ENCODE measurements at places on chromosomes 1 and 21. TPM values are rescaled to one million over a fixed set of nuclear protein-coding genes. Genes with fewer than 3 reads are reported as not detected.

CRYAA gene
- total RNA-seq = not detected

SYDE2 gene
- total RNA-seq = 11.0 TPM

NR1I3 gene
- total RNA-seq = not detected

NUAK2 gene
- total RNA-seq = 1.1 TPM

LRRC53 gene
- not detected for total RNA-seq

PLPP3 gene
- 173 TPM for total RNA-seq

WNT3A gene
- total RNA-seq = not detected

RNF19B gene
- total RNA-seq = 101 TPM

OR4F29 gene
- total RNA-seq = not detected

BATF3 gene
- total RNA-seq = 10.8 TPM

LHX8 gene
- total RNA-seq = not detected

DNA sequence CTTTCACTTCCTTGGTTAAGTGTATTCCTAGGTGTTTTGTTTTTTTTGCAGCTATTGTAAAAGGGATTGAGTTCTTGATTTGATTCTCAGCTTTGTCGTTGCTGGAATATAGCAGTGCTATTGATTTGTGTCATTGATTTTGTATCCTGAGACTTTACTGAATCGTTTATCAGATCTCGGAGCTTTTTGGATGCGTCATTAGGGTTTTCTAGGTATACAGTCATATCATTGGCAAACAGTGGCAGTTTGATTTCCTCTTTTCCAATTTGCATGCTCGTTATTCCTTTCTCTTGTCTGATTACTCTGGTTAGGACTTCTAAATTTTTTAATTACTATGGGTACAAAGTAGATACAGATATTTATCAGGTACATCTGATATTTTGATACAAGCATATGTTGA, 75.4 kb downstream of the SLC35A3 start:
- DNase-seq = no peak

- no peak for DNase-seq
Observed at GRCh38 chr1:94303005-94303404, 65.6 kb upstream of the ARHGAP29 start.

GRCh38 chr1:168391851-168392681, 111.4 kb downstream of the TBX19 start:
- DNase-seq = no peak

- DNase-seq = no peak
Observed at GRCh38 chr1:88731475-88732269, 47.6 kb downstream of the PKN2 start.

GRCh38 chr21:44709426-44710293, 1.7 kb downstream of the TSPEAR start:
- peak; percentile 78 for DNase-seq

- DNase-seq = no peak
Observed at GRCh38 chr1:77927414-77927813, 39.0 kb downstream of the NEXN start.

DNA sequence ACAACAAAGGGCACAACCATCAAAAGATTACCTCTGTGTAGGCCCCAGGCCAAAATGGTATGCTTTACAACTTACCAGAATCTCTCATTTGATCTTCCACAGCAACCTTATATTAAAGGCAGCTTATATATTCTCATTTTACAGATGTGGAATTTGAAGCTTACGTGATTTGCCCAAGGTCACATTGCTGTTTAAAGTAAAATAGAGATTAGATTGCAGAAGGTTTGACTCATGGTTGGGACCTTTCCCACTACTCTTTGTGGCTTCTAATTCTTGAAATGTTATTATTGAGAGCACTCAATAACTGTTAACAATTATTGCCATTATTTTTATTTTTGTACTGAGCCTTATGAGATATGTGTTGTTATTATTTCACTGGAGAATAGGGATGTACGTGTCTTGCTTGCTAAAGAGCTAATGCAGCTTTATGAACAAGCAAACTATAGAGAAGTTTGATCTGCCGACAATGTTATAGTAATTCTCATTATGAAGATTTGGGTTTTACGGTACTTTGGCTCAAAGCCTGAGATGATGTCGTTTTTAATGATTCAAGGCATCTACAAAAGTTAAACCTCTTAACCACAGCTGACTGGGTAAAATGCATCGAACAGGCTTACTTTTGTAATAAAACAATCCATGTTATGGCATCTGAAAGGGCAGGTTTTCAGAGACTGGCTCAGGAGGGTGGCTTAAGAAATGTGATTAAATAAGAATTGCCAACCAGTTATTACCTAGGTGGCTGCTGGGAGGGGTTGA, 43.3 kb upstream of the TSNAX start:
- no peak for DNase-seq

GRCh38 chr1:236465959-236466303, 57.9 kb upstream of the LGALS8 start:
- DNase-seq = no peak

DNA sequence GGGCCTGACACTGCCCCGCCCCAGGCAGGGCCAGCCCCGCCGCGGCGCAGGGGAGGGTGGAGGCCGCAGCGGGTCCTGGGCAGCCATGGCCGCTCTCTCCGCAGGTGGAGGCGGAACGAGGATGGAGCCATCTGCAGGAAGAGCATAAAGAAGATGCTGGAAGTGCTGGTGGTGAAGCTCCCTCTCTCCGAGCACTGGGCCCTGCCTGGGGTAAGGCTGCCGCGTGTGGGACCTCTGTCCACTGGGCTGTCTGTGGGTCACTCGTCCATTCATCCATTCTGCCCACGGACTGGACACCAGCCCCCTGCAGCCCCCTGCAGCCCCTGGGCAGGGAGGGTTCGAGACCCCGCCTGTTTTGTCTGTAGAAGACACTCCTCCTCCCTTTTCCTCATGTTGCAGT, 18.4 kb upstream of the LRRC3 start:
- peak; percentile 67 for DNase-seq

DNA sequence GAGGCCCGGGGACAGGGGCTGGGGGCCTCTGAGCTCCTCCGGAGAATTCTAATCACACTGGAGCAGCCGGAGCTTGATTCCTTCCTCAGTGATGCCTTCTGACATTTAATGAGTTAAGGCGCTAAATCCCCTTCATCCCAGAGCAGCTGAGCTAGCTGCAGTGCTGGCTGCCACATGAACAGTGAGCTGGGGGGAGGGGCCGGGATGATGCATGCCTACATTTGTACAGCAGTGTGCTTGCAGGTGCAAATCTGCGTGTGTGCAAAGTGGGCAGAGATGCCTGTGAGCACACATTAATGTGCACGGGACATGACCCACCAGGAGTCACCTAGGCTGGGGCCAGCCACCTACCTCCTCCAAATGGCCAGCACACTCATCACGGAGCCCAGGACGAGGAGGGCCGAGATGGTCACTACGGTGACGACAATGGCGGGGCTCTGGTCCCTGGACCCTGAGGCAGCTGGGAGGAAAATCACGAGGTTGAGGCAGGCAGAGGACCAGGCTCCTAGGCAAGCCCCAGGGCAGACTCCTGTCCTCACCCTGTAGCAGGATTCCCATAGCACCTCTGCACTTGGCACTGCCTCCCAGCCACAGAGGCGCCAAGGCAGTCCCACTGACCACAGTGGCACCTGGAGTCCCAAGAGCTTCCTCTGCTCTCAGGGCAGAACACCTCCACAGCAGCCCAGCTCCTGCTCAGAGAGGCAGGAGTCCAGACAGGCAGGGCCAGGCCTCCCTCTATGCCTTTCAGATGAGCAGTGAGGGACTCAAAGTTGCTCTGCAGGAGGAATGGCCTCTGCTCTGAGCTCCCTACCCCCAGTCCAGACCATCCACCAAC, 34.7 kb downstream of the CDCA8 start:
- DNase-seq = peak; percentile 77

GRCh38 chr1:215475796-215476481, 91.2 kb upstream of the KCTD3 start:
- DNase-seq = no peak

DNA sequence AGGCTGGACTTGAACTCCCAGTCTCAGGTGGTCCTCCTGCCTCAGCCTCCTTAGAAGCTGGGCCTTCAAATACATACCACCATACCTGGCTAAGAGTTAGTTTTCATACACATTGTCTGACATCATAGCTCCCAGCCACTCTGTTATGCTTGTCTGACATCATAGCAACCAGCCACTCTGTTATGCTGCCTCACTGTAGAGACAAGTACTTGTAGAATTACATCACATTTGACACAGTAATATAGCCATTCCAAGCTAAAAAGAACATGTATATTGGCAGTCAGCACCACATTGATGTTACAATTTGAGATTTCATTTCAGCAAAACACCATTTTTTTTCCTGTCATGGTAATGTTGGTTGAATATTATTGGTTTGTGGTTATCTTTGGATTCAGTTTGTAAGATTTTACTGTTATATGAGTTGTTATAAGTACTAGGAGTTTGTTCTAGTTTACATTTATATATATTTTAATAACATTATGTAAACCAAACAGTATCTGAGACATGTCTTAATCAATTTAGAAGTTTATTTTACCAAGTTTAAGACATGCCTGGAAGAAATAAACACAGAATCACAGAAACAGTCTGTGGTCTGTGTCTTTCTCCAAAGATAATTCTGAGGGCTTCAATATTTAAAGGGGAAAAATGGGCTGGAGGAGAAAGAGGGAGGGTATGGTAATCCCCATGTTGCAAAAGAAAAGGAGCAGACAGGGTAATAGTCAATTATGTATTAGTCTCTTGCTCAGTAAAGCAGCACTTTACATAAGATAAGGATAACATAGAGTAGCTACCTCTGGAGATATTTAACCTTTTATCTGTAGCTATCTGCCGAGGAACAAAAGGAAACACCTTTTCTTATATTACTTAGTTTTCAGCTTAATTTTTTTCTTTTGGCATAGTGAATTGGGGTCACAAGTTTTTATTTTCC, 43.0 kb downstream of the XPR1 start:
- no peak for DNase-seq

DNA sequence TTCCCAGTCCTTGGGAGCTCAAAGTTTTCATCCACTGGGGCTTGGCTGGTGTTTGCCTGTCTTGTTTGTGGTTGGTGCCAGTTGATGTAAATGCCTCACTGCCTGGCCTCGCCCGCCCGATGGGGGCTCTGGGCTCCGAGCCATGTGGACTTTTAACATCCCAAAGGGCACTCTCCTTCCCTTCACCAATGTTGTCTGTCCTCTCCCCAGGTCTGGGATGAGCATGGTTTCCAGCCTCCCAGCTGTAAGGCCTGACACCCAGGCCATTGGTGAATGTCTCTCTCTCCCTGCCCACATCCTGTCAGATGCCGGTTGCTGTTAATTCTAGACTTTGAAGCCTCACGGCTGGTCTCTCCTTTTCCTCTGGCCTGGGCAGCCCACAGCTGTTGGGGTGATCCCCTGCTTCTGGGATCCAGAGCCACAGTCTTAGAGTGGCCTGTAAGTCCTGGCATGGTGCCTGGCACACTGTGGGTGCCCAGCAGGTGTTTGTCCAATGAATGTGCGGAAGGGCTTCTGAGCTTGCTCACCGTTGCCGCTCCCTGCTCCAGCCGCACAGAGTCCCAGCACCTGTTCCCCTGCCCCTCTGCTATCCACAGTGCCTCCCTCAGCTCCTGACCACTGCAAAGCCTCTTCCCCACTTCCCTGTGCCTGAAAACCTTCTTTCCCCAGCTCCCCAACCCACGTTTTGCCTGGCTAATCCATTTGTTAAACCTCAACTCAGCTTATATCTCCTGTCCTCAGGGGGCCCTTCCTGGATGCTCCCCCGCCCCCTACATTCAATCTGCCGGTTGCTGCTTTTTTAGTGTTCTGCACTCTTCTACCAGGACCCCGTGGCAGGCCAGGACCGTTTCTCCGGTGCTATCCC, 3.3 kb upstream of the C1orf174 start:
- DNase-seq = no peak

GRCh38 chr1:189212606-189213005, 1265.1 kb downstream of the BRINP3 start:
- no peak for DNase-seq

DNA sequence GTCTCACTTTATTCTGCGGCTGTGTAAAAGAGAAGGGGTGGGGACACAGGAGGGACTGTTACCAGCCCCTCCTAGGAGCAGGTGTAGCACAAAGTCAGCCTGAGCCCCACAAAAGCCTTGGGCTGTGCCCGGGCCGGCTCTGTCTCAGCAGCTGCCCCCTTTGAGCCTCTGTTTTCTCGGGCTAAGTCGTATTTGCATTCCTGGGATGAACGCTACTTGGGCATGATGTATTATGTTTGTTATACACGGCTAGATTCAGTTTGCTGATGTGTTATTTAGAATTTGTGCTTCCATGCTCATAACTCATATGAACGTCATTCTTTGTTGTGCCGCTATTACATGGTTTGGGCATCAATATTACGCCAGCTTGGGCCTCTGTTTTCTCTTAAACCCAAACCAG, 47.8 kb downstream of the KCNN3 start:
- DNase-seq = no peak
